ENCODE measurements at places on chromosomes 6 and 20. TPM values are rescaled to one million over a fixed set of nuclear protein-coding genes. Genes with fewer than 3 reads are reported as not detected.

GRCh38 chr20:2738331-2739041, 45.9 kb downstream of the EBF4 start:
- H3K27me3 ChIP-seq: no peaks in the 10 kb centered on the region
- no peak overlapping the region for H3K27ac ChIP-seq
- no peaks in the 10 kb centered on the region for H3K4me1 ChIP-seq
- no peak for DNase-seq
- no peaks in the 10 kb centered on the region for H3K36me3 ChIP-seq

DNA sequence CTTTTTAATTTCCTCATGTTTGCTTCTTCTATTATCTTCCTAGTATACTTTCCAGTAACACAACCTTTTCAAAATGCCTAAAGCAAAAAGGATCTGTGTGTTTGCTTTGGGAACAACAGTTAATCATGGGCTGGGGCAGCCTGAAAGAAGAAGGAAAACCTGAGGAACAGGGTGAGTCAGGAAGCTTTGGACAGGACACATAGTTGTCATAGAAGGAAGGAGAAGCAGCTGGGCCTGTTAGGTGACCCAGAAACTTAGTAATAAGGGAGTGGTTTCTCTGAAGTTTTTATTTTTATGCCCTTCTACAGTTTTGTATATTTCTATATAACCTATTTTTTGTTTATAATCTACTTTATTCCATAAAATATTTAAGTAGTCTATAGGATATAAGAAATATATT, 61.4 kb downstream of the CD24 start:
- no peak overlapping the region for H3K27ac ChIP-seq
- H3K4me1 ChIP-seq: no peaks in the 10 kb centered on the region
- no peaks in the 10 kb centered on the region for H3K27me3 ChIP-seq
- no peak overlapping the region for H3K4me3 ChIP-seq

DNA sequence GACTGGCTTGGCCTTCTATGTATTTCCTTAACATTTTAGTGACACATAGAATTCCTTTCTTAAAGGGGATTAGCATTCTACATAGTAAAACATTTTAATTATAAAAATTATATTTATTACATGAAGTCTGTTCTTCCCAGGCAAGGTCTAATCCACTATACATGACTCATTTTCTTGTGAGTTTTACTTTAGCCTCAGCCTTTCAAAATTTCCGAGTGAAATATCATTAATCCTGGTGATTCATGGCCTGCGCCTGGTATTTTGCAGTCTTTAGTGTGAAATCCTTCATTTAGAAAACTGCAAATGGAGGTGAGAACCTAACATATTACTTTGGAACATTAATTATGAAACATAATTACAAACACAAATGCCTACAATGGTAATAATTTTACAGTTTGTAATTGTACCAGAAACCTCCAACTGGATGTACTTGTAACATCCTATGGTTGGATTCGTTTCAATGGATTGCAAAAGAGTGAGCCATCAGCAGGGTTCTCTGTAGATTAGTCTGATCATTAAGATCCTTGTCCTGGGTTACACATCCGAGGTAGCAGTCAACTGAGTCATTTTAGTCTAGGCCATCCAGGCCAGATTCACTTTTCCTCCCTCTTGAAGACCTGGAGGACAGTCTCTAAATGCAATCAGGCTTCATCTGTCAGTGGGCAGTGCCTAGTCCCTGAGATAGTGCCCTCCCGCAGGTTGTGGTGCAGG, 272.0 kb downstream of the PACRG start:
- H3K27ac ChIP-seq: no peak overlapping the region
- H3K4me3 ChIP-seq: no peak overlapping the region
- no peaks in the 10 kb centered on the region for H3K27me3 ChIP-seq
- DNase-seq: no peak

- H3K4me1 ChIP-seq: no peaks in the 10 kb centered on the region
- no peak overlapping the region for H3K4me3 ChIP-seq
- no peak for DNase-seq
- no peaks in the 10 kb centered on the region for H3K27me3 ChIP-seq
These were observed 38.3 kb upstream of the HMGCLL1 start for GRCh38 chr6:55617272-55617671.

GRCh38 chr6:85679445-85680123, 36.9 kb upstream of the SYNCRIP start:
- no peaks in the 10 kb centered on the region for H3K27me3 ChIP-seq
- H3K4me1 ChIP-seq: no peaks in the 10 kb centered on the region
- no peaks in the 10 kb centered on the region for H3K36me3 ChIP-seq
- H3K4me3 ChIP-seq: peak overlapping the region; percentile 87

- H3K4me1 ChIP-seq: no peaks in the 10 kb centered on the region
- H3K36me3 ChIP-seq: no peaks in the 10 kb centered on the region
- no peak overlapping the region for H3K27ac ChIP-seq
- peak; percentile 74 for DNase-seq
These were observed 58.0 kb downstream of the SULF2 start for GRCh38 chr20:47727170-47727880.

- no peaks in the 10 kb centered on the region for H3K4me1 ChIP-seq
- H3K27me3 ChIP-seq: no peaks in the 10 kb centered on the region
- no peaks in the 10 kb centered on the region for H3K36me3 ChIP-seq
- DNase-seq: no peak
These were observed 42.0 kb upstream of the RSPO3 start for GRCh38 chr6:127076466-127076865.

GRCh38 chr6:131427434-131428058, 145.5 kb upstream of the ARG1 start:
- H3K27ac ChIP-seq: no peak overlapping the region
- no peak overlapping the region for H3K4me3 ChIP-seq

The STX11 gene
- total RNA-seq: 3.4 TPM

Data from sigmoid colon (tissue), 7 donors.